ENCODE measurements at places on chromosomes 16 and 17.

- DNase-seq = no peak
Measured at GRCh38 chr17:75891605-75892555, 4.9 kb downstream of the TRIM65 start.

GRCh38 chr16:194516-194915 is 14.3 kb downstream of the HBQ1 start:
- DNase-seq = no peak

GRCh38 chr17:45828171-45828570 is 16.5 kb upstream of the SPPL2C start:
- DNase-seq = no peak

- DNase-seq = no peak
Measured at GRCh38 chr16:10776280-10776679, 32.6 kb downstream of the NUBP1 start.

DNA sequence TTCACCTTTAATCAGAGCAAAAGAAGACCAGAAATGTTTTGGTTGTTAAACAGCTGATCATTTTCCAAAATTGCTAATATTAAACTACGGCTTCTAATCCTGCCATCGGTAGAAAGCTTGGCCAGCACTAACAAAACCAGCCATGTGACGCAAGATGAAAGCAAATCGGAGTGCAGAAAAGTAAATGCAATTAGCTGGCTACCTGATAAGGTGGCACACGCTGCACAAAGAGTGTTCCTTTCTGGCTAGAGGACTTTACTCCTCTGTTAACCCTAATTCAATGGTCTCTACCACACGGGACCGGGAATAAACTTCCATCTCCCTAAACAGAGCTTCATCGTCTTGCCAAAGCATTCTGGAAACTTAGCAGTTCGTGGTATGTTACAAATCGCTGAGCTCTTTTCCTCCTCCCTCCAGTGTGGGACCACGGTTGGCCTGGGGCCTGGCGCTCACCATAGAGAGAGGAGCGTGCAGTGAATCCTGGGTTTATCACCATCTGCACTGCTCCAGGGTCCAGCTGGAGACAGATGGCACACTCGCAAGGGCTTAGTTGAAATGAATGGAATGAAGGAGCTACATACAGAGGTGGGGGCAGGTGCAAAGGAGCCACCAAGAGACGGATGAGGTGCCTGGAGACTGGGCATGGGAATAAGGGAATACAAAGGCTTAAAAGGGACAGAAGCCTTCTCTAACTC is 10.1 kb upstream of the COG1 start:
- DNase-seq = no peak

- no peak for DNase-seq
Measured at GRCh38 chr16:73616166-73616753, 568.3 kb upstream of the ZFHX3 start.

DNA sequence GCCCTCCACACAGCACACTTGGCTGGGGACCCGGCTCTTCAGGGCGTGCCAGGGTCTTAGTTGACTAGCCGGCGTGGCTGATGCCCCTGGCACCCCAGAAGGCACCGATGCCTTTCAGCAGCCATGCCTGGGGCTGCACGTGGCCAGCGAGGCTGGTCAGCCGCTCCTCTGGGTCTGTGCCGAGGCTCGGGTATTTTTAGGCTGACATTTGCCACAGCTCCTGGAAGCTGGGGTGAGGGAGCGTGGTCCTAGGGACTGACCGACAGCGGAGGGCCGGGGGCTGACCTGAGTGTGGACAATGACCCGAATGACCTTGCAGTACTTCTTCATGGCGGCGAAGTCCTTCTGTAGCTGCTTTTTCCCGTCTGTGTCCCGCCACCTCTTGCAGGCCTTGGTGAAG is 3.9 kb downstream of the RPL3L start:
- no peak for DNase-seq

DNA sequence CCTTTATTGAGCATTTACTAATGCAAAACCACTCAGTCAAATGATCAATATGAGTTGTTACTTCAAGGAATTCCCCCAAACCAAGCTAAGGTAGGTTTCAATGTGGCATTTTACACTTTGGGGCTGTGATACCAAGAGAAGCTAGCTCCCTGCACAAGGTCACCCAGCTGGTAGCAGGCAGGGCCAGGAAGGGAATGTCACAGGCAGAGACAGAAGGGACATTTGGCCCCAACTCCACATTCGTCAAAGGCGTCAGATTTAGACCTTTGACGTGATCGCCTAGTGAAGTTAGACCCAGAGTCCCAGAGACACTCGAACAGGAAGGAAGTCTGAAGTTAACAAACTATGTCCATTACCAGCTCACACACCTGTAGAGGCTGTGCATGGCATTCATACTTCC is 5.5 kb upstream of the SMG1 start:
- no peak for DNase-seq

- no peak for DNase-seq
Measured at GRCh38 chr17:3808701-3809100, 7.7 kb upstream of the ITGAE start.

- DNase-seq = no peak
Measured at GRCh38 chr16:84874004-84874435, 54.2 kb downstream of the CRISPLD2 start.

DNA sequence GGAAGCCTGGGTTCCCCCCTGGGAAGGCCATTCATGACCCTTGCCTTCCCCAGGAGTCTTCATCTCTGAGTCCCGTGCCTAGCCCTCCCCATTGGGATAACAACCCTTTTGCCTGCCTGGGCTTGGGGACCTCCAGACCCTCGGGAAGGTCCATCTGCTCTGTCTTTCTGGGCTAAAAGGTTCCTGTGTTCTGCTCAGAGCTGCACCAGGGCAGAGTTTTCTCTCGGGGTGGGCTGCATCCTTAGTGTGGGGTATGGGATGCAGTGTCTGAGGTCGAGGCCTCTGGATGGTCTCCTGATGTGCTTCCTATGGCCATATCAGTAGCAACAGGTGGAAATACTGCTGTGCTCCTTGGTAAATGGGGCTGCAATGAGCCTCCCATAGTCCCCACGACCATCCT is 22.9 kb upstream of the PLLP start:
- DNase-seq = no peak

DNA sequence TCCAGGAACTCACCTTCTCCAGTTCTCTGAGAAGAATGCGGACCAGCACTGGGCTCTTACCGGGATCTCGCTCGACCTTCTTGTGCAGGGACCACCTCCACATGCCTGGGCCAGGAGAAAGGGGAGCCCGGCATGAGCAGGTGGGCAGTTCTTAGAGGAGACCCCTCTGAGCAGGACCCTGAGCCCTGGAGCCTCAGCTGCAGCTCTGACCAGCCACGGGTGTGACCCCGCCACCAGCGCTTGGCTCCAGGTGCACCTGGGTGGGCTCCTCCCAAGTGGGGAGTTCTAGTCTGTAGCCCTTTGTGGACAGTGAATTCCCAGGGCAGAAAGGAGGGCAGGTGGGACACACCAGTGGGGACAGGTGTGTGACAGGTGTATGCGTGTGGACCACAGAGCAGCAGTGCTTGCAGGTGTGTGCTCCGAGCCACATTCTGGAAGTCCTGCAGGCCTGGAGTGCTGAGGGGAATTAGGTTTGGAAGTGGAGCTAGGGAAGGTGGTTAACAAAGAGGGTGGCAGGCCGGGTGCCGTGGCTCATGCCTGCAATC is 28.9 kb downstream of the PIK3R6 start:
- DNase-seq = no peak

DNA sequence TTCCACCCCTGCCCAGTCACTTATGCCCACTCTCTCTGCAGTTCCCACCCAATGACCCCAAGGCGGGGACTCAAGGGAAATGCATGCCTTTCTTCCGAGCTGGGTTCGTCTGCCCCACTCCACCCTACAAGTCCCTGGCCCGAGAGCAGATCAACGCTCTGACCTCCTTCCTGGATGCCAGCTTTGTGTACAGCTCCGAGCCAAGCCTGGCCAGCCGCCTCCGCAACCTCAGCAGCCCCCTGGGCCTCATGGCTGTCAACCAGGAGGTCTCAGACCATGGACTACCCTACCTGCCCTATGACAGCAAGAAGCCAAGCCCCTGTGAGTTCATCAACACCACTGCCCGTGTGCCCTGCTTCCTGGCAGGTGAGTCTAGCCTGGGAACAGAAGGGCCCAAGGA is 13.8 kb downstream of the LPO start:
- no peak for DNase-seq

DNA sequence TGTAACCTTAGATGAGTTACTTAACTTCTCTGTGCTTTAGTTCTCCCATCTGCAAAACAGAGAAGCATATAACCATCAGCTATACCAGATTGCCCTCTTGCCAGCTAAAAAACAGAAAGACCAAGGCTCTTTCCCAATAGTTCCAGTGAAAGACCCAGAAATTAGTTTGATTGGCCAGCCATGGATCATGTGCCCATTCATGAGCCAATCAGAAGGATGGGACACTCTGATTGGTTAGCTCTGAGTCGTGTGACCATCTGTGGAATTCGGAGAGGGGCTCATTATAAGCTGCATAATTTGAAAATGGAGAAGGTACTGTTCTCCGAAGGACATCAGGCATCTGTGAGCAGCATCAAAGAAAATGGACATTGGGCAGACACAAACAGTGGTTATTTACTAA is 155.2 kb downstream of the ABCC12 start:
- DNase-seq = no peak

DNA sequence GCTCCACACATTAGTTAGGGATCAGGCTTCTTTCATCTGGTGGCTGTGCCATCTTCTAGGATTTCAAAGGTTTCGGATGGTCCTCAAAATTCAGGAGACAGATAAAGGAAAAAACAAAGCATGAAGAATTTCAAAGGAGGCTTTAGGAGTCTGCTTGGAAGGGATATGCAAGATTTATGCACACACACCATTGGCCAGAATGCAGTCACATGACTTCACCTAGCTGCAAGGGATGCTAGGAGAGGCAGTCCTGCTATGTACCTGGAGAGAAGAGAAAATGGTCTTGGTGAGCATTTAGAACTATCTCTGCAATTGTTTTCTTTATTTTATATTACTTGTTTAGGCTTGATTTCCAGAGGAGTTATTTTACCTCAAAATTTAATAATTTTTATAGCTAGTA is 174.6 kb downstream of the PCTP start:
- no peak for DNase-seq

GRCh38 chr17:73368085-73368631 is 56.4 kb upstream of the CDC42EP4 start:
- DNase-seq = no peak

DNA sequence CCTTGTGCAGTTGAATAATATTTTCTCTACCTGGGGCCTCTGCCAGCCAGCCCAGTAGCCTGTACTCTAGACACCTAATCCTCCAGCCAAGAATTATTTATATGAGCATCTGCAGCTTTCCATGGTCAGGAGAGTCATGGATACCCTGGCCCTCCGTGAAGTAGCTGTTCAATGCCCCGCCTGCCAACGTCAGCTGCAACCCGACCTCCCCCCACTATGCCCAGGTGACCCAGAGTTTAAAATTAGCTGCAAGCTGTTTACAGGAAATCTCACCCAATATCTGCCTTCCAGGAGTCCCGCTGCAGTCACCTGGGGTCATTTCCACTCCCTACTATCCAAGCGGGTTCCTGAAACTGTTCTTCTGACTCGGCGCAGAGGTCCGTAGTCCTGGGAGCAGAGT is 12.3 kb downstream of the SDR42E2 start:
- no peak for DNase-seq
